ENCODE measurements at places on chromosomes 16 and 17. TPM values are rescaled to one million over a fixed set of nuclear protein-coding genes. Genes with fewer than 3 reads are reported as not detected.

DNA sequence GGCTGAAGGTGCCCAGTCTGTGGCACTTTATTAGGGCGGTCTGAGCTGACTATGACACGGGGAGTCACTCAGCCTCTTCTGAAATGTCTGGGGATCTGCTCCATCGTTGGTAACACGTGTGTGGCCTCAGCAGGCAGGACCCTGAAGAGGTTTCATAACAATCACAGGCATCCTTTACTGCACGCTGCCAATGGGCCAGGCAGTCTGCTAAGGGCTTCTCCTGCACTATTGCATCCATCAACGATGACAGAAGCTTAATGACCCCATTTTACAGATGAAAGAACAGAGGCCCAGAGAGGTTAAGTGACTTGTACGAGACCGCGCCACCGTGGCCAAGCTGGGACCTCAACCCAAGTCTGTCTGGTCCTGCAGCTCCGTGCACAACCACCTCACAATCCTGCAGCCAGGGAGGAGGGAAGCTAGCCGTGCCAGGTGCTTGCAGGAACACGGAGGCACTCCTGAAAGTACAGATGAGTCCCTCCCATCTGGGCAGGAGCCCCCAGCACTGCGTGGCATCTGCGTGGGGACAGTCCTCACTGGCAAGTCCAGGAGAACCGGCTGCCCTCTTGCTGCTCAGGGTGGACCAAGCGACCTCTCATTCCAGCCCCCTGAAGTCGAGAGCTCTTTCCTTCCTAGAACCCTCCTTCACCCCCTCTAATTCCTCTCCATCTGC is 40.0 kb downstream of the RPH3AL start:
- DNase-seq: no peak

GRCh38 chr16:56370875-56371659 is 54.3 kb downstream of the AMFR start:
- DNase-seq: no peak

KCNH6 gene
- total RNA-seq: not detected

GRCh38 chr17:81324177-81324850 is 29.2 kb upstream of the SLC38A10 start:
- DNase-seq: no peak

DNA sequence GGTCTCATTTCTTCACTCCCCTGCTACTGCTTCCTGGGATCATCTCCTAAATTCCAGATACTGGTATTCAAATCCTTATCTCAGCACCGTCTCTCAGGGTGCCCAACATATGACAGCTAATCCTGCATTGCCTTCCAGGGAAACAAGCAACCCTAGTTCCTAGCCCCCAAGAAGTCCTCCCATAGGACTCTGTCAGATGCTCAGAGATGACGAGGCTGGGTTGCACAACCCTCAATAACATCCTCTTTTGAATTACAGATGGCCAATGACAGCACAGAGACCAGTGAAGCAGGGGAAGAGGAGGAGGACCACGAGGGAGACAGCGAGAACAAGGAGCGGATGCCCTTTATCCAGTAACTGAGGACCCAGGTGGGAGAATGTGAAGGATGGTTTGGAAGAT is 45.0 kb upstream of the CLEC3A start:
- DNase-seq: no peak

All from sigmoid colon (tissue), 7 donors.